ENCODE measurements at places on chromosomes 16 and 17. TPM values are rescaled to one million over a fixed set of nuclear protein-coding genes. Genes with fewer than 3 reads are reported as not detected.

The OSGIN1 gene
- 5.8 TPM for total RNA-seq

The BAIAP3 gene
- 0.51 TPM for total RNA-seq

The AATK gene
- total RNA-seq, result 0.06 TPM

The RPRML gene
- total RNA-seq, result not detected

The ABCA6 gene
- 0.17 TPM for total RNA-seq

The ABCA3 gene
- 0.32 TPM for total RNA-seq

The OTOP3 gene
- total RNA-seq, result not detected

The CIBAR2 gene
- not detected for total RNA-seq

The G6PC1 gene
- total RNA-seq, result not detected

The CTF1 gene
- 2.5 TPM for total RNA-seq

The OVCA2 gene
- 77.3 TPM for total RNA-seq

The NOD2 gene
- total RNA-seq, result 0.80 TPM

DNA sequence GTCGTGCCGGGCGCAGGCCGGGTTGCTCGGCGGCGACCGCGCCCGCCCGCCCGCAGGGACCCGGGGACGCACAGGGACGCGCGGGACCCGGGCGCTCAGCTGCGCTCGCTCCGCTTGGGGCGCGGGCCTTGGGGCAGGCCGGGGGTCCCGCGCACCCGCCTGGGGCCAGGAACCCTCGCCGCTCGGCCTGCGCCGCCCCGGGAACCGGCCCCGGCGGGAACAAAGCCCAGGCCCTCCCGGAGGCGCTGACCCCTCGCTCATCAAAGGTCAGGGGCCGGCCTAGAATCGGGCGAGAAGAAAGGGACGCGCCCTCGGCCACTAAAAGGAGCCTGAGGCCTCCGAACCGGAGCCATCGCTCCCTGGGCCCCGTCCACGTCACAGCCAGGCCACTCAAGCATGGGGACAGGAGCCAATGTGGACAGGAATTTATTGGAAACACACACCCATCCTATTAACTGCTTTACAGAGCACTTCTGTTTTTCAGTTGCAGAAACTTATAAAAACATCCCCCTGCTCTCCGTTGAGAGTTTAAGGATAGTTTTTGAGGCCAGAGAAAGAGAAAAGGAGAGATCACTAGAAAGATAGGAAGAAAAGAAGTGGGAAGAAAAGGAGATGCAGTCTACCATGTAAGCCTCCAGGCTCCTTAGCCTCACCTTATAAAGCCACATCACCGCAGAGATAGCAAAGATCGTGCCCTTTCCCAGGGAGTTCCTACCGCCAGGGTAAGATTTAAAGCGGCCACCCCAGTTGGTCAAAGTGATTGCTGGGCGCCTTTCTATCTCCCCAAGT is 558 bp upstream of the ZFHX3 start:
- DNase-seq, result no peak

- no peak for DNase-seq
Measured at GRCh38 chr17:3675886-3676285, 7.3 kb downstream of the EMC6 start.

DNA sequence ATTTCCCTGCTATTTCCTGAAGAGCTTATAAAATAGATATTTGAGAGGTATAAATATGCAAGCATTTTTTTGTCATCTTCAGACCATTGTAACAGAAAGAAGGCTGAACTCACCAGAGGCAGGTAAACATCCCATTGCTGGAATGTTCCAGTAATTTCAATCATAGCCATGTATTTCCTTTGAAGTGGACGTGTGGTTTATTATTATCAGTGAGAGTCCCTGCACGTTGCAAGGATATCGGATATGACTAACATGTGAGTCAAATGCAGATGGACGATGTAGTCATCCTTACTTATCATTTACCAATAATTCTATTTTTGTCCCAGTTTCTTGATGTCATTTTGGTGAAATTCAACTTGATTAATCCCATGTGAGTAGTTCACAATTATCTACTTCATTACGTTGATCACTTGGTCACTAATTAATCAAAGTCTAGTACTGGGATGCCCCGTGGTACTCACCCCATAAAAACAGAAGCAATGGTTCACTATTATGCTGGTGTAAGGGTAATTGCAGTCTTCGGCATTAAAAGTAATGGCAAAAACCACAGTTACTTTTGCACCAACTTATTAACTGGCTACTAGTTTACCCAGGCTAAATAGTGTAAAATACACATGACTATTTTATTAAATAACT is 89.5 kb downstream of the VAT1L start:
- no peak for DNase-seq

DNA sequence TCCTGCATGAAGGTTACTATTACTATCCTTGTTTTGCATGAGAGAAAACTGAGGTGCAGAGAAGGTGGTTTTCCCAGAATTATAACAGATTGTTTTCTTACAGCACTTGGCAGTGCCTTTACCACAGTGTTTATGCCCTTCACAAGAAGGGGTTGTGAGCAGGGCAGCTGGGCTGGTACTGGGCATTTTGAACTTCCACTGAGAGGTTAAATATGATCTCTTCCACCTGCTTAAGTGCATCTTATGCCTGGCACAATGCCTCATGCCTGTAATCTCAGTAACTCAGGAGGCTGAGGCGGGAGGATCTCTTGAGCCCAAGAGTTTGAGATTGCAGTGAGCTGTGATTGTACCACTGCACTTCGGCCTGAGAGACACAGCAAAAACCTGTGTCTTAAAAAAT is 36.2 kb downstream of the NDE1 start:
- peak; percentile 56 for DNase-seq

GRCh38 chr16:30491744-30492308 is 19.3 kb downstream of the ITGAL start:
- DNase-seq, result peak; percentile 70

- peak; percentile 8 for DNase-seq
Measured at GRCh38 chr16:81551151-81551808, 106.7 kb downstream of the CMIP start.

DNA sequence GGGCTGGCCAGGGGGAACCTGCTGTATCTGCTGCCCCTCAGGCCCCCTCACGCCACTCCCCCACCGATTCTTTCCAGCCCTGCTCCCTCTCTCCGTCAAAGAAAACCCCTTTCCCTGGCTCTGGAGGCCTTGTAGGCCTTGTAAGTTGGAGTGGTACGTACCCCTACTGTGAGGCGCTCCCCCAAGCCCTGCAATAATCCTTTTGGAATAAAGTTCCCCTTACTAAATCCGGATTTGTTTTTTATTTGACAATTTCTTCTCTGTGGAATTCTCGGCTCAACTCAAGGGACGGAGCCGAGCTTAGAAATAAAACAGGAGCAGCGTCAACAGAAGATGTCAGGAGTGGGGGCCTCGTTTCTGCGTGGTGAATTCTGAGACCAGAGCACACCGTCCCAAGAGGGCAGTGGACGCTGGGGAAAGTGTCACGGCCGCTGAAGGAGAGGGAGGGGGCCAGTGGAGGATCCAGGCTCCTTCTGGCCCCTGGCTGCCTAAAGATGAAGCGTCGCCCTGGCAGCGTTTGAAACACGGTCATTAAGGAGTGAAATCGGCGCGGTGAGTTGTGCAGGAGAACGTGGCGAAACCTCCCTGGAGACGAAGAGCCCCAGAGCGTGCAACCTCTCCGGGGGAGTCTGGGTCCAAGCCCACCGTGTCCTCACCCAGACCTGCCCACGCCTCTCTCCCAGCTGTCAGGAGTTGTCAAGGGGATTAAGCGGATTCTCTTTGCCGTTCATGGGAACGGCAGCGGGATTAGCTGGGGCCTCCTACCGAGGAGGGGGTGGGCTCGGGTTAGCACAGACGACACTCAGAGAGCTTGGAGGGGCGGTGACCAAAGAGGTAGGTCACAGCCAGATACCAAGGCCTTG is 47.0 kb downstream of the SLC7A5 start:
- DNase-seq, result no peak

DNA sequence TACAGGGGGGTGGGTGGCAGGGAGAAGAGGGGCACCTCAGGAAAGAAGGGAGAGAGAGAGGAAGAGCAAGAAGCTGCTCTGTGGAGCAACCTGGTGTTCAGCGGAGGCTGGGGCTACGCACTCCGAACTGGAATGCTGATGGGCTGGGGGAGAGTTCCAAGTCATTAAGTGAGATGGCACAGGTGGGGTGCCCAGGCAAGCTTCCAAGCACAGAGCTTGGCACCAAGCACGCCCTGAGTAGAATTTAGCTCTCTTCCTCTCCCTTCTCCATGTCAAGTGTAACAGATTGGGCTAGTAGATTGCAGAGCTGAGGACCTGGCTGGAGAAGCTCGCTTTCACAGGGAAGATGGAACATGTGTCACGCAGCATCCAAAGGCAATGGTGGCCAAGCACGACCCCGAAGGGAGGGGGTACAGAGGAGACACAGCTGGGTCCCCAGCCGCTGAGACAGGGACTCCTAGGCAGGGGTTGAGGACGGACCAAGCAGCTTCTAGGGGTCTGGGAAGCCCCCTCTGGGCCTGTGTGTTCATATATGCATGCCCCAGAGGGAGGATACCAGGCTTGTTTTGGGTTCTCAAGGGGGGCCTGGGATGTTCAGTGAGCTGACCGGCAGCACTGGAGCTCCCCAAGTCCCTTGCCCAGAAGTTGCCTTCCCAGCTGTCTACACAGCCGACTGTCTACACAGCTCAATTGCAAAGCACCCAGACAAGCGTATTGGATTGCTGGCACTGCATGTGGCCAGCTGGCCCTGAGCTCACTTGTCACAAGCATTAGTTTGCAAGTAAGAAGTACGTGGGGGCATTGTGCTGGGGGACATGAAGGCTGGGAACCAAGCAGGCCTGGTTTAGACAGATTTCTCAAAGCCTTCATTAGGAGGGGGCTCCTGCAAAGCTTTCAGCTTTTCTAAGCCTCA is 247.8 kb downstream of the ENGASE start:
- no peak for DNase-seq

GRCh38 chr17:29585080-29585751 is 4.2 kb downstream of the GIT1 start:
- DNase-seq, result no peak

DNA sequence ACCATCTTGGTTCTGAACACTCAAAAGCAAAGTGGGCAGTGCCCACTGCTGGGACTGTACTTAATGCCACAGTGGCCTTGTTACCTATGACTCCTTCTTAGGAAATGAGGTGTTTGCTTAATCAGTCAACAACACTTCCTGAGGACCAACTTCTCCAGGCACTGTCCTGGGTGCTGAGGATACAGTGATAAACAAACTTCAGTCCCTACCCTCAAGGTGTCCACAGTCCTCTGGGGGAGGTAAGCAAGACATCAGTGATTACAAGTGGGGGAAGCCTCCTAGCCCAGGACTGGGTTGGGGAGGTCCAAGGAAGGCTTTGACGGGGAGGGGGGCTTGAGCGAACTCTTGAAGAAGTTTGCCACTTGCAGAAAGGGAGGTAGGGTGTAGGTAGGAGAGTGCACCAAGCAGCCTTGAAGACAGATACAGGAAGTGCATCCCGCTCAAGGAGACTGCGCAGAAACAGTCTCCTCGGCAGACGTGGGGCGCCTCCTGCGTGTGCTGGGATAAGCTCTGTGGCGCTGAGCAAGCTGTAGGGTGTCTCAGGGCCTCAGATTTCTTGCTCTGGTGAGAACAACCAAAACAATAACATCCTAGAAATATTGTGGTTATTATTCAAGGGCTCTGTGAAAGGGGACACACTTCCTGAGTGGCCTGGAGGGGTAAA is 2.6 kb upstream of the ABCC3 start:
- DNase-seq, result no peak

GRCh38 chr16:48405907-48406306 is 20.7 kb upstream of the SIAH1 start:
- DNase-seq, result no peak

DNA sequence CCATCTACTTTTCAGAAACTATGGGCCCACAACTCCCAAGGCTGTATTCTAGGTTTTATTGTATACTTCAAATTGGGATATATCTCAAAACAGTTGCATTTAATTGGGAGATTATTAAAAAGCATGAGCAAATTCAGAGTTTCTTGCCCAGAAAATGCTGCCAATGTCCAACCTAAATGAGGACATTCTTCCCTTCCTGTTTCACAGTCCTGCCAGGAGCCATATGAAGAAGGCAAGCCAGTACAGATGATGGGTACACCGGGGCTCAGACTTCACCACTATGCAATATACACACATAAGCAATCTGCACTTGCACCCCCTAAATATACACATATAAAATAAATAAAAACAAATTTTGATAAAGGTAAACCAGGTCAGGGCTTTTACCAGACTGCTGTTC is 34.0 kb upstream of the CBLN1 start:
- DNase-seq, result no peak

DNA sequence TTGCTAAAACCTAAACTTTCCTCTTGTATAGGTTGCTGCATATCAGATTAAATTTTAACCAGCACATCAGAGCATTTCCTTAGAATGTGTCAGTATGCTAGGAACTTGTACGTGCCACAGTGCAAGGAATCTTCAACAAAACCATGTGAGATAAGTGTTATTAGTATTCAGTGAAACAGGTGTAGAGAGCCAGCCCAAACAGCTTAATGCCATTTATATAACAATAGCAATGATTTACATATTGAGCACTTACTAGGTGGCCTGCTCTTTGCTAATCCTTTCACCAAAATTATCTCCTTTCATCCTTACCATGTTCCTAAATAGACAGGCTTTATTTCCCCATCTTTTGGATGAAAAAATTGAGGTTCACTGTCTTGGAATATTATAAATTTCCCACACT is 485.7 kb downstream of the HS3ST4 start:
- DNase-seq, result no peak

GRCh38 chr16:3988824-3989223 is 108.3 kb upstream of the CREBBP start:
- no peak for DNase-seq

GRCh38 chr17:7582396-7583252 is 1.0 kb upstream of the MPDU1 start:
- DNase-seq, result no peak

GRCh38 chr16:11456741-11457140 is 111.5 kb downstream of the RMI2 start:
- DNase-seq, result no peak

DNA sequence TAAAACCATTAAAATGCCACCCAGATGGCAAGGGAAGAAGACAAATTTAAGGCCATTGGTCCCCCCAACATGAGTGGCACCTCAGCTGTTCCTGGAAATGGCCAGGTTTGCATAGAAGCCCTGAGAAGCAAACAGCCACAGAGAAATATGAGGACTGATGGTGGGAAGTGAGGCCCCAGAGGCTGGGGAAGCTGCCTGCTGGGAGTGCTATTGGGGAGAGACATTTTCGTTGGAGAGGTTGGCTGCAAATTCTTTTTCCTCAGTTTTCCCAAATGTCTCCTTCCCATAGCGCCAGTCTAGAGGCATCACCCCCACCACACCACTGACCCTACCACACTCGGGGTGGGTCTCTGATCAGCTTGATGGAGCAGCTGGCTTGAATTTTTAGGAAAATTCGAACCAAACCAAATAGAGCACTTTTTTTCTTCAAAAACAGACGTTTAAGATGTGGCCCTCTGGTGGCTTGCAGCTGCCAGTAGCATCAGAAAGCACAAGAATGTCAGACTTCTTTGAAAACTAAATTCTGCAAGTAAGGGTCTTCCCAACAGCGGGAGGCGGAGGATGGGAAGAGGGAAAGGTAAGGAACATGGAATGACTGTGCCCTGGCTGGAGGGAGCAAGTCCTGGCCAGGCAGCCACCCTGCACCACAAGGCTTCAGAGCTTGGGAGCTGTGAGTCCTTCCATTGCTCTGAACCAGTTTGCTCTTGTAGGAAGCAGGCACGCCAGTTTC is 13.2 kb upstream of the SLC12A3 start:
- no peak for DNase-seq

GRCh38 chr17:2860883-2861282 is 64.6 kb downstream of the RAP1GAP2 start:
- no peak for DNase-seq

- no peak for DNase-seq
Measured at GRCh38 chr16:4697848-4698291, 4.5 kb downstream of the NUDT16L1 start.
